ENCODE measurements at places on chromosomes 1 and 21.

DNA sequence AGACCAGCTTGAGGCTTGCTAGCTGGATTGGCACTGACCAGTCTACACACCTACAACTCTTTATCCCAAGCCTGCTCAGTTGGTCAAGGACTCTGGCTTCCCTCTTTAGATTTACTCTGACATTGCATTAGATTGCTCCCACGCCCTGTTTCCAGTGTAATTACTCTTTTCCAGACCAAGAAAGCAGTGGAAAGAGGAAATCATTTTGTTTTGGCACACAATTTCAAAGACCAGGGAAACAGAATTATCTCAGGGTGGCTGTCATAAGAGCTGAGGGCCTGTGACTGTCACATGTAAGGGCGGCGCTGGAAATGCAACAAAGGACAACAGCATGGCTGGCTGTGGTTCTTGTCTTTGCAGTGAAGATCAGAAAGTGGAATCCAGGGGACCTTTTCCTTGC, 302.7 kb downstream of the HHAT start:
- DNase-seq, result no peak

DNA sequence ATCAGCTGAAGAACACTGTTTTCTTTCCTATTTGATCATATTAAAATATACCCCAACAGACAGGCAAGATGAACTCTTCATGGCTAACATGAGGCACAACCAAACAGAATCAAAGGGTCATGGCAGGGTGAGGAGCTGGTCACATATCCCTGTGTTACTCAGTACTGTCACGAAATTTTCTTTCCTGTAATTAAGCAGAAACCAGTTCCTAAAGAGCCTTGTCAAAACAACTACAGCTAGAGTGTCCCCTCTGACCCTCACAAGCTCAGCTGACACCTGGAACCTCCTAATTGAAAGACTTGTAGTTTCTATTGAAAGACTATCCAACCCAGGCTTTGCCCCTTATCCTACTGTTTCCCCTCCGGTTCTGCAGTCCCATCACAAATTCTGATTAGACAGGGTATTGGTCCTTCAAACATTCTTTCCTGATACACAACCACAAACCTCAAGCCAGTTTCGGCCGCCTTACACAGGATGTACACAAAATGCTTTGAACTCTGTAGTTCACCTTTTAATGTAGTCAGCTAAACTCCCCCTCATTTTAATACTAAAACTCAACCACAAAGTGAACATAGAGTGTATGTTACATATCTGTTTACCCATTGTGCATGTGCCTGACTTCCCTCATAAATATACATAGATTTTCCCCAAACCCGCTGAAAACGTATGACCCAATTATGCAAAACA, 651.9 kb downstream of the MRPL39 start:
- no peak for DNase-seq

GRCh38 chr1:162275622-162276175, 101.0 kb downstream of the SPATA46 start:
- no peak for DNase-seq

DNA sequence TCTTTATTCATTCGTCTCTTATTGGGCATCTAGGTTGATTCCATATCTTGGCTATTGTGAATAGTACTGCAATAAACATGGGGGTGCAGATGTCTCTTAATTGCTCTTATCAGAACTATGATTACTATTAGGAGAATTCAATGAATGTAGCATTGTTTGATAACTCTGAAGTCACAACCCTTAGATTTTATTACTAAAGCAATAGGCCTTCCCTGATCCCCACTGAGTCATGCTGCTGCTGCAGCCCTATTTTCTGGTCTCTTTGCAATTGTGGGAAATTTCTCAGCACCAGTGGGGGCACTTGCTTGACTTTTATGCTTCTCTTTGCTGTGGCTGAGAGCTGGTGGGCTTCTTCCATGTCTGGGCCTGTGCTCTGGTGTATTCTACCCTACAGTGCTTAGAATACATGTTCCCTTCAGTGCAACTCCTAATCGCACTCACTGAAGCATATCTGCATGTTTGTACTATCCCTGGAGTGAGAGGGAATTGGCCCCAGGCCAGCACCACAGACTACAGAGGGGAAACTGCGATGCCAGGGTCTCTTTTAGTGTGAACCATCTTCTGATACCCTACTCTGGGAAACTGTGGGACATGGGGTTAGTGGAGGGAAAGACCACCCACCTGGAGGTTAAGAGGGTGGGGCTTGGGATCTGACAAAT, 52.2 kb upstream of the ROR1 start:
- no peak for DNase-seq

DNA sequence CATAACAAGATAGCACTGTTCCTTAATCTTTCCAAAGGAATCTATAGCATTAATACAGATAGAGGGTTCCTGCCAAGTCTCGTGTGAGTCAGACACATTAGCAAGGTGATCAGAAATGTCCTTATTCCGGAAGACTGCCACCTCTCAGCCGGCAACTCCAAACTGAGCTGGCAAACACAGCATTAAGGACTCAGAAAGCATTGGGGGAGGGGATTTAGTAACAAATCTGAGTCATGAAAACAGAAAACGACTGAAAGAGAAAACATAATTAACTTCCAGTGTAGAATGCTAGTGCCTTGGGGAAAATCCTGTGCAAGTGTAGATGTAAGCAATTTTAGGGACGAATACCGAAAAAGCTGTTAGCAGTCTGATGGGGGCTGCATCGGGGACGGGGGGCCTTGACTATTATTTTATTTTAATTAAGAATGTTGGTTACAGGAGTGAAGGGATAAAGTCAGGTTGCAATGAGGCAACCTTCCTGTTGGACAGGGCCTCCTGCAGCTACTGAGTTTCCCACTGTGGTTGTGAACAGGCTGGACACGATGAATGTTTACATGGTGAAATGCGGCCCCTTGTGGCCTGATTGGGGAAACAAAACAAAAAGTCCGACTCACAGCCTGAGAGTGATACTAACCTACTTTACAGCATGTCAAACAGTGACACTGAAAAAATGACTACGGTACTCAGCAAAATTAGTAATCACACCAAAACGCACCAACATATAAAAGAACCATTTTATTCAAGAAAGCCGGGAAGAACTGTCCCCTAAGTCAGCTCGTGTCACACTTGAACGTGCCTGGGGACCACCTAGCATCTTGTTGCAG, 20.7 kb downstream of the MIS18A start:
- peak; percentile 68 for DNase-seq

- DNase-seq, result no peak
These were observed 553 bp downstream of the CMPK1 start for GRCh38 chr1:47333922-47334764.

DNA sequence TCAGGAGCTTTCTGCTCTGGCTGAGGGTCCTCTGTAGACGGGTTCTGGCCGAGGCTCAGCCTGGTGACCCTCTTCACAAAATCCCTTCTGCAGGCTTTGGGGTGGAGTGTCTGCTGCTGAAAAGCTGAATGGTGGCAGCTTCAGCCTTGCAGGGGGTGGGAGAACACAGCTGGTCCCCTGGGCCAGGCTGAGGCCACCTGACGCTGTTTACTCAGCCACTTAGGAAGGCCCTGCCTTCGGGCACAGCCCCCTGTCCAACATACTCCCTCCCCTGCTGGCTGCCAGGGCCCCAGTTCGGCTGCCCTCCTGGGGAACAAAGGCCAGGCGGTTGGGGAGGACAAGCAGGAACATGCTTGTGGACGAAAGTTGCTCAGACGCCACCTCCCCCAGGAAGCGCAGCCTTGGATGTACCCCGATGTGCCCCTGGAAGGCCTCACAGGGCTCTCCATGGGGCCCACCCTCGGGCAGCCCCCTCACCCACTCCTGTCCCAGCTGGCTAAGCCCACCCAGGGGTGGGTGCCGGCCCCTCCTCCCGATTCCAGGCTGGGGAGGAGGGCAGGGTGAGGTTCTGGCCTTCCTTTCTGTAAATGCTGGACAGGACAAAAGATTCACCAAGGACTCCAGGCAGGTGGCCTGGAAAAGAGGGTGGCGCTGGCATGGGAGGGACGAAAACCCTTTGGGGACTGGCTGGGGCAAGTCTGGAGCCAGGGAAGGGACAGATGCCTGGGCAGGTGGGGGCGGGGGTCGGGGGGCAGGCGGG, at the start of gene ANKRD65:
Gene ANKRD65 (minus strand): TSS at position 130 of the 760 bp plus-strand sequence. CDS start 271 bp downstream, outside the sequence.
- DNase-seq, result no peak

DNA sequence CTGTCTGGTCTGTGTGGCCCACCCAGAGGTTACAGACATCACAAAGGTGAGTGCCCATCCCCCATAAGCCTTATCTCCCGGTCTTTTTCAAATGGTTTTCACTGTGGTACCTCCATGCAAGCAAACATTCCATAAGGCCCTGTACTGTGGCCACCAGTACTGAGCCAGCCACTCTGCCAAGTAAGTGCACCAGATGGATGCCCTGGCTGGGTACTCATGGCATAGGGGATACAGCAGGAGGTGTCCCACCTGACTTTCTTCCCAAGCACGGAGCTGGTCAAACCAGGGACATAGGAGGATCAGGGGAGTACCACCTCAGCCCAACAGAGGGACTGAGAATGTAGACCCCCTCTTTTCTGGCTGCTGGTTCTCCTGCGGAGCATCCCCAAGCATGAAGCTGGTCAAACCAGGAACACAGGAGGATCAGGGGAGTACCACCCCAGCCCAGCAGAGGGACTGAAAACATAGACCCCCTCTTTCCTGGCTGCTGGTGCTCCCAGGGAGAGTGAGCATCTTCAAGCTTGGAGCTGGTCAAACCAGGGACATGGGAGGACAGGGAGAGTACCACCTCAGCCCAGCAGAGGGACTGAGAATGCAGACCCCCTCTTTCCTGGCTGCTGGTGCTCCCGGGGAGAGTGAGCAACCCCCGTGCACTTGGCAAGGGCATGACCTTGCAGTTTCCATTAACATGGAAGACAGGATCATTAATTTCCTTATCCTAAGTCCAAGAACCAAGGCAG, 81.8 kb upstream of the KLHDC7A start:
- no peak for DNase-seq

Measured in glomerular endothelial cell (primary cell).